ENCODE measurements at places on chromosomes 1 and 21.

DNA sequence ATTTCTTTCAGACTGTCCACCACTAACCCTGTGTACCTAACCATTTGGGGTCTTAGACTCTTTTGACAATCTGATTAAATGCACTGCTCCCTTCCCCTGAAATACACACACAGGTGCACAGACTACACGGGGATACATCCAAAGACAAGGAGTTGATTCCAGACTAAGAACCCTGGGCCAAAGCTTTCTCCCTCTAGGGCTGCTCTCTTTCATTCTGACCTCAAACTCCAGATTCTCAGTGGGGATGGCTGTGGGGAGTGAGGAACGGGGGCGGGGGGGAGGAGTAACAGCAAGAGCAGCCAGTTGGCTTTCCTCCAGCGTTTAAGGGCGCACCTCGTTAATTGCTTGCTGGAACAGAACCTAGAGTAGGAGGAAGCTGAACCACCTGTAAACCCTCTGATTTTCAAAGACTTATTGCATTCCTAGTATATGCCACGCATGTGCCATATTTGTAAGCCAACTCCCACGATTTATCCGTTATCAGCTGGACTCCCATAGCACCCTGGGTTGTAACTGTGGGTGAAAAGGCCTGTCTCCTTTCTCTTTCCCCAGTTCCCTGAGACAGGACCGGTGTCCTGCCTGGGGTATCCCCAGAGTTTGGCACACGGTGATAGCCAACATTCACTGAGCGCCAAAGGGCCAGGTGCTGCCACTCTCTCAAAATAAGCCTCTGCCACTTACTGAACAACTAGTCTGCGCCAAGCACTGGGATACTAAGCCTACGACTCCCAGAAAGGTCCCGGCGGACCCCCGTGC is 920 bp downstream of the MTHFR start:
- DNase-seq = peak; percentile 19

DNA sequence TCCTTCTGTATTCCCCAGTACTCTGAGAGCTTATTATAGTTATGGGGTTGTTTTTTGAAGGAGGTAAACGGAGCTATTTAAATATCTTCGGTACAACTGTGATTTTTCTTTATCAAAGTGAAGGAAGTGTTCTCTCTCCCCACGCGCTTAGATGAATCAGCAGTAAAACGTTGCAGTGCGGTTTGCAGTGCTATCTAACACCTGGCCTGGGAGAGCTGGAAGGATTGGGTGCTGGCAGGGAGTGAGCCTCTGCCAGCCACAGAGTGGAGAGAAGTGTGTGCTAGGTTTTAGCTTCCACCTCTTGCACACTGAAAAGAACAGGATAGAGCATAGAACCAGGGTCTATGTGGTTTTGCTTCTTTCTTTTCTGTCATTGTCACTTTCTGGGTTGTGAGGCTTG is 165.9 kb downstream of the SDCCAG8 start:
- DNase-seq = peak; percentile 26

DNA sequence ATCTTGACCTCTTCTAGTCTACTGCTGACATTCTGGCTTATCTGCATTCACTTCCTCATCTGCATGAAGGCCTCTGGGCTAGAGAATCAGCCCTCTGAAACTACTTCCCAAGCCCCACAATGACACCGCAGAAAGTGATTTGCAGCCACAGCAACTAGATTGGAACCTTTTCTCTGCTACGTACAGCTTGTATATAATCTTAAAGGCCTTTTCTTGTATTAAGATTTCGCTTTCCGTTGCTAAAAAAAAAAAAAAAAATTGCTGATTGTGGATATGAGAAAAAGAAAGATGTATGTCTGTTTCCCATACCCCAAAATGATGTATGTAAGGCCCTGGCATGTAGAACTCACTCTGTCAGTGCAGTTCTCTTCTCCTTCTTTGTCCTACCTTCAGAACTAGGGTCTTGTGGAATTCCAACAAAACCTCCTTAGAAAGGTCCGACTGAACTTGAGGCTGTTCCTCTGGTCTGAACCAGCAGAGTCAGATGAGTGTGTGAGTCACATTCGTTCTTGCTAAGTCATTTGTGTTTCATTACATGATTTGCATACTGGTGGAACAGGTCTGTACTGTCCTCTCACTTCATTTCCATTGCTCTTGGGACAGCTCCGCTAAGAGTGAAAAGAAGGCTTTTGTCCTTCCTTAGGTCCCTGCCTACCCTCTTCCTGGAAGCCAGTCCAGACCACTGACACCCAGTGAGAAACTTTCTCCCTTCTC is 62.7 kb downstream of the PLPP3 start:
- no peak for DNase-seq

DNA sequence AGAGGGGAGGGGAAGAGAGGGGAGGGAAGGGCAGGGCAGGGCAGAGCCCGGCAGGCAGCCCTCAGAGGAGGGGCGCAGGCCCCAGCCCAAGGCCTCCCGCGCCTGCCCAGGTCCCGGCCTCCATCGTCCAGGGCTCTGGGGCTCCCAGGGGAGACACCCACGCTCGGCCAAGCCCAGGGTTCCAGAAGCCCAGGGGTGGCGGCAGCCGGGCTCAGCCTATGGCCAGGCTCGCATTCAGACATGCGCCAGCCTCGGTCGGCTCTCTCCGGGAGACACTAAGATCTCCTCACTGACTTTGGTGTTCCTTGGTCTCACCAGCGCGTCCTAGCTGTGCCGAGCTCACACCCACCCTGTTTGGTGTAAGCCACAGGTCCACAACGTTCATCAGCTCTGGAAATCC is 7.1 kb upstream of the ANKRD65 start:
- no peak for DNase-seq

- DNase-seq = no peak
Observed at GRCh38 chr1:210736713-210737112, 397.2 kb downstream of the KCNH1 start.

- DNase-seq = no peak
Observed at GRCh38 chr1:7232441-7233236, 447.4 kb downstream of the CAMTA1 start.

DNA sequence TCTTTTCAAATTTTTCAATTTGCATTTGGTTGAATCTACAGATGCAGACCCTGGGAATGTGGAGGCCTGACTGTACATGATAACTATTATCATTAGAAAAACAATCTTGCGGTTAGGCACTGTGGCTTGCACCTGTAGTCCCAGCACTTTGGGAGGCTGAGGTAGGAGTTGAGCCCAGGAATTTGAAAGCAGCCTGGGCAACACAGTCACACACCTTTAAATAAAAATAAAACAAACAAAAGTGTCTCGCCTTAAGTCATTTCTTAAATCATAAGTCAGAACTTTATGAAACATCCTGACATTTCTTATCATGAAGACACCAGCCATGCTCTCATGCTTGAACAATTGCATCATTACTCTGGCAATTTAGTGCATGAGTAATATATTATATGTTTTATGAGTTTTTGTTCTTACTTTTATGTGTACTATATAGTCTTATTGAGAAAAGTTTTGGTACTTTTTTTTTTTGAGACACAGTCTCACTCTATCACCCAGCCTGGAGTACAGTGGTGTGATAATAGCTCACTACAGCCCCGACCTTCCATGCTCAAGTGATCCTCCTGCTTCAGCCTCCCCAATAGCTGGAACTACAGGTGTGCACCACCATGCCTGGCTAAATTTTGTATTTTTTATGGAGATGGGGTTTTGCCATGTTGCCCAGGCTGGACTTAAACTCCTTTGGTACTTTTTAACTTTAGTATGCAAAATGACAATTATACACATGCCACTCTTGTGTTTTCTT is 7.8 kb downstream of the TBX19 start:
- DNase-seq = no peak

GRCh38 chr1:101166583-101167120 is 70.2 kb upstream of the S1PR1 start:
- DNase-seq = no peak

- no peak for DNase-seq
Observed at GRCh38 chr1:64680599-64680998, 64.3 kb upstream of the RAVER2 start.

GRCh38 chr1:26284597-26285347 is 4.9 kb downstream of the SH3BGRL3 start:
- peak; percentile 96 for DNase-seq

- DNase-seq = no peak
Observed at GRCh38 chr1:2587071-2587859, 688 bp downstream of the PRXL2B start.

DNA sequence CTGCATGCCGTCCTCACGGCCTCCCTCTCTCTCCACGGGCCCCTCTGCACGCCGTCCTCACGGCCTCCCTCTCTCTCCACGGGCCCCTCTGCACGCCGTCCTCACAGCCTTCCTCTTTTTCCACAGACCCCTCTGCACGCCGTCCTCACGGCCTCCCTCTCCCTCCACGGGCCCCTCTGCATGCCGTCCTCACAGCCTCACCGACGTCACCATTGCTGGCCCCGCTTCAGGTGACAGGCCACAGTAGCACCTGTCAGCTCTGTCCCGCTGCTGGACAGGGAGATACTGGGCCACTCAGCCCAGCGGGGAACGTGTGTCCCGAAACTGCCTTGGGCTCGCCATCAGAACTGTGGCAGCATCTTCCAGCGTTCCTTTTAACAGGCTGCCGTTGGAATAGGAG is 82.8 kb upstream of the COL6A1 start:
- DNase-seq = no peak

GRCh38 chr1:15573477-15573876 is 11.4 kb downstream of the AGMAT start:
- DNase-seq = no peak

GRCh38 chr1:42295816-42296215 is 39.2 kb downstream of the FOXJ3 start:
- DNase-seq = no peak

- DNase-seq = no peak
Observed at GRCh38 chr1:44314452-44314851, 40.6 kb downstream of the ERI3 start.

- DNase-seq = no peak
Observed at GRCh38 chr21:14530592-14530991, 15.5 kb downstream of the SAMSN1 start.

GRCh38 chr1:112971006-112971405 is 15.0 kb upstream of the SLC16A1 start:
- DNase-seq = no peak

DNA sequence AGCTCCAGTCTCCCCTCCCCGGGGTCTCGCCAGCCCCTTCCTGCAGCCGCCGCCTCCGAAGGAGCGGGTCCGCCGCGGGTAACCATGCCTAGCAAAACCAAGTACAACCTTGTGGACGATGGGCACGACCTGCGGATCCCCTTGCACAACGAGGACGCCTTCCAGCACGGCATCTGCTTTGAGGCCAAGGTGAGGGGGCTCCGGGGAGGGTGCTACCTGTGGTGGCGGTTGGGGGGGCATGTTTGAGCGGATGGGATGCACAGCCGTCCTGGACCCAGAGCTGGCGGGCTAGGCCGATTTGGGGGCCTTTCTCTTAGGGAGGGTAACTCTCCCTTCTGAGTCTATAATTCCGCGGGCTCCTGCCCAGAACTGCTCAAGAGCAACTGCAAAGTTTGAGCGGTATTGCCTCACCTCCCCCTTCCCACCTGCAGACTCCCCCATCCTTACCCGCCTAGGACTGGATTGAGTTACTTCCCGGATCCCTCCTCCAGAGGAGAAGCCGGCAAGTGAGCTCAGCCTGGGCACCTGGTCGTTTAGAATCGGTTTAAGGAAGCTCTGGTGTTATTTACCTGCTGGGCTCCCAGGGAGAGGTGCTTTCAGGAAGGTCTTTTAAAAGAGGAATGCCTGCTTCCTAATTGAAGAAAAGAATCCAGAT is 730 bp downstream of the NOS1AP start:
- no peak for DNase-seq

GRCh38 chr1:209443361-209443931 is 140.1 kb upstream of the CAMK1G start:
- no peak for DNase-seq

DNA sequence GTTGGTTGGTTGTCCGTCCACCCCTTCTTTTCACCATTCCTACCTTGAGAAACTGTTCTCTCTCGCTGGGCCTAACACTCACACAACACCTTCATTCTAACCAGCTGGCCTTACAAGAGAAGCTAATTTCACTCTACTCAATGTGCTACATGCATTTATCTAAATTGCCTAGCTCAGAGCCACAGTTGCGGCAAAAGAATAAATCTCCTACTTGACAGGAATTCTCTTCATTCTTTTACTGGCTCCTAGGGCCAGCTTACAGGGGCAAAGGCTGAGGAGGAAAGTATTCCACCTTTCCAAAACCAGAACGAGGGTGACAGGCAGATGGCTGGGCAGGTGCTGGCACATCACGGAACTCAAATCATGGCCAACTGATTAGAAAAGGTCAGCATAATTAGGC is 6.5 kb downstream of the F3 start:
- no peak for DNase-seq

DNA sequence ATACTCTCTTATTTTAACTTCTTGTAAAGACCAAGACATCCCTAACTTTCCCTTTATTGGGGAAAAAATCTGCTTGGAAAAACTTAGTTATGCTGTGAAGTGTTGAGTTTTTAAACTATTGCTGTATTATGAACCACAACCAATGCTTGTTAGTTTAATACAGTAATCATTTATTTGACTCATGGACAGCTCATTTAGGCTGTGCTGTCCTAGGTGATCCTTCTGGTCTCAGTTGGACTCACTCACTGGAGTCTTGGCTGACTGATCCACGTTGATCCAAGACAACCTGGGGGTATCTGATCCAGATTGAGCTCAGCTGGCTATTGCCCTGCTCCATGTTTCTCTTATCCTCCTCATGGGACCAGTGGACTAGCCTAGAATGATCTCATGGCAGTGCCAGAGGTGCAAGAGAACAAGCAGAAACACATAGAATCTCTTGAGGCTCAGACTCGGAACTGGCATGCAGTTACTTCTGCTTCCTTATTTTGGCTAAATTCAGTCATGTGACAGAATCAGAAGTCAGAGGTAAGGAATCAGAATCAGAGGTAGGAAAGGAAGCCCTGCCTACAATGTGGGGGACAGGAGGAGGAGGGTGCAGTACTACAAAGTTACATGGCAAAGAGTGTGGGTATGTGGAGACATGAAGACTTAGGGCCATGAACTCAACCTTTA is 156.5 kb downstream of the FGGY start:
- no peak for DNase-seq

DNA sequence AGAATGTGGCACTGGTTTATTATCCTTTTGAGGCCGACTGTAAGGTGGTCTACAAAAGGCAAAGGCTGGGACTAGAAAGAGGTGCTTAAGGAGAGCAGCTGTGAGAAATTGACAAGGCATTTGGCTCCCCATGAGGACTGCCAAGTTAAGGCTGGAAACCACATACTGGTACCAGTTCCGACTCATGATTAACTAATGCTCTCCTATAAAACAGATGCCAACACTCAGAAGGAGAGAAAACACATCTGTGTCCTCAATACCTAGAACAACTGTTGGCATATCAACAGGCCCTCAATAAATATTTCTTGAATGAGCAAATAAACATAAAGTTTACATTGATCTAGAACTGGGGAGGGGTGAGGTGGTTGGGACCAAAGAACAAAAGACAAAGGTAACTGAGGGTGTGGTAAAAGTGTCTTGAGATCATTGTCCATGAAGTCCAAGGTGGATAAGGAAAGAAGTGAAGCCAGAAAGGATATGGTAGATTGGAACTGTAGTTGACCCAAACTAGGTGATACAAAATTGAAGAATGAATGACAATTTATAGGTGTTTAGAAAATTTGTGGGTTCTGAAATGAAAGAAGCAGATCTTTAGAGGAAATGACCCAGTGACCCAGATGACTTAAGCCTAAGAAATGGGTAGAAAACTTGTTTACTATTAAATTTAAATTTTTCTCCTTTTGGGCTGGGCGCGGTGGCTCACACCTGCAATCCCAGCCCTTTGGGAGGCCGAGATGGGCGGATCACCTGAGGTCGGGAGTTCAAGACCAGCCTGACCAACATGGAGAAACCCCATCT is 16.9 kb upstream of the MCL1 start:
- no peak for DNase-seq

GRCh38 chr21:26842300-26842699 is 2.9 kb downstream of the ADAMTS1 start:
- no peak for DNase-seq

All from stimulated activated CD4-positive, alpha-beta T cell treated with anti-CD3 and anti-CD28 coated beads, Interleukin-4, amount 100 ng/mL, for 48 hours (primary cell).